A549 treated with ZK216348 at 1 μM for 4 hours (cell line): ENCODE measurements at places on chromosomes 2 and 18. TPM values are rescaled to one million over a fixed set of nuclear protein-coding genes. Genes with fewer than 3 reads are reported as not detected.

The LPIN1 gene
- total RNA-seq, result 8.7 to 12.5 TPM (median 9.1 TPM) in 5 replicates

The ACTG2 gene
- total RNA-seq, result 0.12 to 0.38 TPM (median 0.13 TPM) in 3 of 5 replicates, not detected in the others

The KLHL30 gene
- 0.19 to 0.37 TPM (median 0.26 TPM) in 5 replicates for total RNA-seq

The FIGN gene
- total RNA-seq, result 1.3 to 3.3 TPM (median 2.1 TPM) in 5 replicates

The DGUOK gene
- 140 to 154 TPM (median 148 TPM) in 5 replicates for total RNA-seq

The CAPN14 gene
- total RNA-seq, result 0.06 to 0.07 TPM in 2 of 5 replicates, not detected in the others

The FAM110C gene
- 0.06 to 0.12 TPM (median 0.08 TPM) in 4 of 5 replicates, not detected in the other for total RNA-seq

The MC5R gene
- not detected in 5 replicates for total RNA-seq

The IL1R1 gene
- total RNA-seq, result 27.0 to 46.0 TPM (median 40.9 TPM) in 5 replicates

The MLPH gene
- total RNA-seq, result 207 to 326 TPM (median 306 TPM) in 5 replicates

The SERPINB11 gene
- 0.13 TPM in 1 of 5 replicates, not detected in the others for total RNA-seq

The NEMP2 gene
- total RNA-seq, result 5.9 to 11.1 TPM (median 7.4 TPM) in 5 replicates

The POTEJ gene
- total RNA-seq, result not detected in 5 replicates

The TEKT4 gene
- total RNA-seq, result not detected in 5 replicates
